ENCODE measurements at places on chromosomes 1 and 21.

DNA sequence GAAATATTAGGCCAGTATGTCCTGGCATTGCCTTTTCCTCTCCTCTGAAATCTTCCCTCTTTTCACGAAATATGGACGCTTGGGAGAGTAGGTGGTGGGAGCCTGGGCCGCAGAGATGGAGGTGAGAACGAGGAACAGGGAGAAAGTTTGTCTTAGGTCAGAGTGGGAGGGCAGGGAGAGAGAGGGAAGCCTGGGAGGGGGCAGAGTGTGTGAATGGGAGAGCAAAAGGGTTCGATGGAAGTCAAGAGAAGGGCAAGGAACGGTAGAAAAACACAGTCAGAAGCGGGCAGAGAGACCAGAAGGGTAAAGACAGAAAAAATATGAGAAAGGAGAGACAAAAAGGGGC is 1.2 kb downstream of the TRABD2B start:
- DNase-seq = no peak

DNA sequence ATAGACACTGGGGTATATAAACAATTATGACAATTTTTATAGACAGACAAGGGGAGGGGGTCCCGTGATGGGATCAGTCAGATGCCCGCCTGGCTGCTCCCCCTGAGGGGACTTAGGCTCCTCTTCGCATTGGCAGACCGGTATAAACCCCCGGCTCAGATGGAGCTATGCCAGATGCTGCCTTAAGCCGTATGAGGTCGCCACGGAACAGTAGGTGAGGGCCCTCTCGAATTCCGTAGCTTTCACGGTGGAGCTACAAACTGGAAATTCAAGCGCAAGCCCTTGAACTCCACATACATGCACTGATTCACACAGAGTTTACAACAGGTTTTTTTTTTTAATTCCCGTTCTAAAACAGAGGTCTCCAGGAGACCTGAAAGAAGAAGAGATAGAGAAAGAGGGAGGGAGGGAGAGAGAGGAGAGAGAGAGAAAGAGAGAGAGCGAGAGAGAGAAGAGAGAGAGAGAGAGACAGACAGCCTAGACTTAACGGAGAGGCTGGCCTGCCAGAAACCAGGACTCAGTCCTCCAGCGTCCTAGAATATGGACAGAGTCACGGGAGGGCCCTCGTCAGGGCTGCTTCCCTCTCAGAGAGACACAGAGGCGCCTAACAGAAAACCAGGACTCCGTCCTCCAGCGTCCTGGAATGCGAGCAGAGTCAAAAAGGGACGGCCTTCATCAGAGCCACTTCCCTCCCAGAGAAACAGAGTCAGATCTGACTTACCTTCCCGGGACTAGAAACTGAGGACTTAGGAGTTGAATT is 24.4 kb upstream of the TMEM54 start:
- DNase-seq = no peak

DNA sequence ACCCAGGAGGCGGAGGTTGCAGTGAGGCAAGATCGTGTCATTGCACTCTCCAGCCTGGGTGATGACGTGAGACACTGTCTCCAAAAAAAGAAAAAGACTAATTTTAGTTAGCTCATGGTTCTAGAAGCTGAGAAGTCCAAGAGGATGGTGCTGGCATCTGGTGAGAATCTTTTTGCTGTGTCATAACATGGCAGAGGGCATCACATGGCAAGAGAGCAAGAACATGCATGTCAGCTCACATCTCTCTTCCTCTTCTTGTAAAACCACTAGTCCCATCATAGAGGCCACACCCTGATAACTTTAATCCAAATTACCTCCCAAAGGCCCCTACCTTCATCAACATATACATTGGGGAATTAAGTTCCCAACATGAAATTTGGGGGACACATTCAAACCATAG is 13.8 kb upstream of the CNN3 start:
- DNase-seq = no peak

- DNase-seq = peak; percentile 79
These were observed 326.5 kb upstream of the SGIP1 start for GRCh38 chr1:66207484-66207883.

- no peak for DNase-seq
These were observed 493.7 kb upstream of the PLXNA2 start for GRCh38 chr1:208737922-208738321.

DNA sequence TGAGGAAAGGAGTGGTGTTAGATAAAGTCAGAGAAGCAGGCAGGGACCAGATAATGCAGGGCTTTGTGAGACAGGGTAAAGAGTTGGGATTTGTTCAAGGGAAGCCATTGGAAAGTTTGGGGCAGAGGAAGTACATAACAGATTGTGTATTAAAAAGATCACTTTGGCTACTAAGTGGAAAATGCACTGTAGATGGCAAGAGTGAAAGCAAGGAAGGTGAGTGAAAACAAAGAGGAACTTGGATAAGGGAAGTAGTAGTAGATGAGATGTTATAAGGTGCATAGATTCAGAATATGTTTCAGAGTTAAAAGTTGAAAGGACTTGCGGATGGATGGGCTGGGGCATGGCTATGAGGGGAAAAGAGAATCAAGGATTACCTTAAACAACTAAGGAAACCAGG is 17.4 kb downstream of the MRPL39 start:
- no peak for DNase-seq

- peak; percentile 98 for DNase-seq
These were observed at the start of gene PACC1 for GRCh38 chr1:212414328-212415106. Gene PACC1, minus strand, starts transcription at chr1:212414886. Its CDS starts 129 bp downstream, at chr1:212414757.

DNA sequence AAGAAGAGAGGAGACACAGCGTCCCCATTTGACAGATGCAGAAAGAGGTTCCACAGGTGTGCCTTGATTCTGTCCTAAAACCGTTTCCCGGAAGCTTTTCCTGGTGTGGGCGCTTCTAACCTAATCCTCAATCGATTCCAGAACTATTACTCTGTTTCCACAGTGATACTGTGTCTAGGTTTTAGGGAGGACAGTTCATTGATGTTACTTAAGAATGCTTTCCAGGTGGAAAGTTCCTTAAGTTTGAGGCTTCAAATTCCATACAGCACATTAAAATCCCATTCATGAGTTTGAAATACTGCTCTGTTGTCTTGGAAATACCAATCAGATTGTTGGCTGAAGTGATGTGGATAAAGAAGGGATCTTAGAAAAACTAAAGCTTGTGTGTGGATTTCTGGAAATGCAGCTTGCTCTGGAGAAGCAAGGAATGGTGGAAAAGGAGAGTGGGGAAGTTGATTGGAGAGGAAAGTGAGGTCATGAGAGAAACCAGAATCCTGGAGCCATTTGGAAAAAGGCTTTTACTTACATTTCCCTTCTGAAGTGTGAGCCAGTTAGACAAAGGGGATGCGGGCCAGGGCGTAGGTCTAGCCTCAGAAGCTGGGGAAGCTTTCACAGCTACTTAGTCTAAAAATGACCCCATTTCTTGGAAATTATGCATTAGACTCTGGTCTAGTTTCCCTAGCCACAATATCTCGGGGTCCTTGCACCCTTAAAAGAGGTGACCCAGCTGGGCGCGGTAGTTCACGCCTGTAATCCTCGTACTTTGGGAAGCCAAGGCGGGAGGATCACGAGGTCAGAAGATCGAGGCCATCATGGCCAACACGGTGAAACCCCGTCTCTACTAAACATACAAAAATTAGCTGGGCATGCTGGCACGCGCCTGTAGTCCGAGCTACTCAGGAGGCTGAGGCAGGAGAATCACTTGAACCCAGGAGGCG is 6.7 kb downstream of the ELF3 start:
- no peak for DNase-seq

DNA sequence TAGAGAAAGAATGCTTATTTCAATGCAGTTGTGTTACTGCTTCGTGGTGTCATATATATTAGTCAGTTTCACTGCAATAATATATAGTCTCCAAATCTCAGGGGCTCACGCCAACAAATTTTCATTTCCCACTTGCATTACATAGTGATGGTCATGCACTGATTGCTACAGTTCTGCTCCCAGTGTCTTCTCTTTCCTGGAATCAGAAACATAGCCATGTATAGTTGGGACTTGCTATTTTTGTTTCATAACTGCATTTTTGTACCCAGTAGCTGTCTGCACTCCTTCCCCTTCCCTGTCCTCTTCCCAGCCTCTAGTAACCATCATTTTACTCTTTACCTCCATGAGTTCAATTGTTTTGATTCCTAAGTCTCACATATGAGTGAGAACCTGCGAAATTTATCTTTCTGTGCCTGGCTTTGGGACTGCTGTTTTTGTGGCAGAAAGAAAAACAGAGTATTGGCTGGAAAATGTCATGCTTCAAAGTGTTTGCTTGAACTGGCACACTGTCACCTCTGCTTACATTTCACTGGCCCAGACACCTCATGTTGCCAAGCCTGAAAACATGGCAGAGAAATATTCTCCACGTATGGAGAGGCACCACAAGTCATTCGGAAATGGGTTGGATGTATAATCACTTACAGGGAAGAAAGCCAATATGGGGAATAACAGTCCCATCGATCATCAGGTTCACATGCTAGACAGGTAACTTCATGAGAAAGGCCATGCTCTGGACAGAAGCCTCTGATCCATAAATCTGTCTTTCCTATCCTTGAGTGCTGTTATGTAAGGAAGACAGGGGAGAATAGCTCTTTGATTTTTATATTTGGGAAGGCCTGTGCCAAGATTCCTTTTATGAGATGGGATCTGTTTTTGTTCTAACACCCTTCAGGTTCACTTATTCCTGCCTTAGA is 60.4 kb upstream of the BACH1 start:
- DNase-seq = peak; percentile 22

DNA sequence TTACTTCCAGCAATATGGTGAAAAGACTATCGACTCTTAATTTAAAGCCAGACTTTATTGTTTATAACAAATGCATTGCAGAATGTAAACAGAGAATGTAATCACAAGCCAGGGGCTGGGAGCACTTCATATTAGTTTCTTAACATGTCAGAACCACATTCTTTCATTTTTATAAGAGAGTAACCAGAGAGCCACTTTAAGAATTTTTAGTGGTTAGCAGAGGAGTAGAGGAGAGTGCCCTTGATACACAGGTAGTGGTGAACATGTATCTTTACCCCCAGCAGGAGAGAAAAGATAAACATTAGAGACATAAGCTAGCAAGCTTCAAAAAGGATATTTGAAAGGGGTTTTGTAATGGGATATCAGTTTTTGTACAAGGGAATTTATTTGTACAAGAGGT is 11.1 kb downstream of the AMY2B start:
- DNase-seq = no peak

DNA sequence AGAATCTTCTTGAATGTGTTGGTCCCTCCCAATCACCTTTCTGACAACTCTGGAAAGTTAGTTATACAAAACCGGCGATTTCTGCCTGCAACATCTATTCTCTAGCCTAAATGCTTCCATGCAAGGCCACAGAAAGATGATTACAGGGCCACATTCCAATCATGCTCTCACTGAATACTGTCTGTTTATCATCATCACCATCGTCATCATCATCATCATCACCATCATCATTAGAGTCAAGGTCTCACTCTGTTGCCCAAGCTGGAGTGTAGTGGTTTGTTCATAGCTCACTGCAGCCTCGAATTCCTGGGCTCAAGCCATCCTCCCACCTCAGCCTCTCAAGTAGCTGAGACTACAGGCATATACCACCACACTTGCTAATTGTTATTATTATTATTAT is 521.2 kb upstream of the DAB1 start:
- no peak for DNase-seq

- DNase-seq = no peak
These were observed 10.7 kb upstream of the HNRNPU start for GRCh38 chr1:244874974-244875579.

DNA sequence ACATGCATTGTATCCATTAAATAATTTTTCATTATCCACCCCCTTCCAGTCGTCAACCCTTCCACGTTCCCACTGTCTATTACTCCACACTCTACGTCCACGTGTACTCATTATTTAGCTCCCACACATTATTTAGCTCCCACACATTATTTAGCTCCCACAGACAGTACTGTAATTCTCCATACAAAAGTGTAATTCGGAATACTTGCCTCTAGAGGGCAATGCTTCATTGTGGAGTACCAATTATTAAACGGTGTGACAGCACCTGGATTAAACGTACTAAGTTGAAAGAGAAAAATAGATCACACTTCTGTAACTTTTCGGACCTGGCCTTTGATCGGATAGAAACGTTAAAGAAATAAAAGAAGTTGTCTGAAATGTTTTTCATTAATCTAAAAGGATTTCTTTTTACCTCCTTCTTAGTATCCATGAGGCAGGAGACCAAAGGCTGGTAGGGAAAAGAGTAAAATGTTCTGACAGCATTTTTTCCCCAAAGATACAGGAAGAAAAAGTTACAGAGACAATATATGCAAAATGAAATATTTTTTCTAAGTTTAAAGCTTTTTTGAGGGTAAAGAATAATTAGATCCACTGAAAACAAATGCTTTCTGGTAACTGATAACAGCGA is 99.2 kb downstream of the LHX8 start:
- DNase-seq = peak; percentile 14

GRCh38 chr1:202987922-202988583 is 19.1 kb upstream of the TMEM183A start:
- no peak for DNase-seq

DNA sequence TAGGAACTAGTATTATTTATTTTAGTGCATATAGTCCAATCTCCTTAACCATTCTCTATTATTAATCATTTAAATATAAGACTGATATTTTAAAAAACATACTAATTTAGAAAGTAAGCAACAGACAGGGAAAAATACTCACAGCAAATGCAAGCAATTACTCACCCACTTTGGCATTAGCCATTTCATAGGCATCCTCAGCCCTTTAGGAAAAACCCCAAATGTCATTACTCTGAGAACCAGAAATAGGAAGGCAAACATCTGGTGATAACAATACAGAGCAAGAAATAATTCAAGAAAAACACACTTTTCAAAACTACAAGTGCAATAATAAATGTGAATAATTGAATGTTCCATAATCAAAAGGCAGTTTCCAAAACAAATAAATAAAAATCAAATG is 545.1 kb downstream of the PLPP3 start:
- peak; percentile 68 for DNase-seq

DNA sequence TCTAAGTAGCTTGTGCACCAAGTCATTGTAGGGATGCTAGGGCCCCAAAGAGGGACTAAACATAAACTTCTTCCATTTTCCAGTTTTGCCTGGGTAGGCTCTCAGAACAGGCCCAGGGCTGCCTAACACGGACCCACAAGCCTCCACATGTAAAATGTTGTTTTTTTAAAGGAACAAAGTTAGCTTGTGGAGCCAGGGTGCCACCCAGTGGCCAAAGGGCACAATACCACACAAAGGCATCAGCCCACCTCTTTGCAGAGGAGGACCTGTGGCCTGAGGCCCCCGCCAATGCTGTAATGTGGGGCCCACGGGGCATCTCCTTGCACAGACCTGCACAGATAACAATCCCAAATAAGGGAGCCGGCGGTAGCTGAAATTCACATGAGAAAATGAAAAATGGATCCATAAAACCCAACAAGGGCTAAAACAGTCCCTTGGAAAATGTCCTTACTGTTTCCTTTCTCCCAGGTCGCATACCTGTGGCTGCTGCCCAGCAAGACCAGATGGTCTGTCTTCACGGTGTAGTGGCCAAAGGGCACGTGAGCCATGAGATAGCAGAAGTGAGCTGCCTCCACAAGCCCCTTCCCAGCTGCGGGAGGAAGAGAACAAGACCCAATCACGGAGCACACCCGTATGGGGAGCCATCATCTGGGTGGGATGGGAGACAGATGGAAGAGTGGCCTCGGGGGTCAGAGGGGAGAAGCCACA is 23.8 kb downstream of the SEC16B start:
- DNase-seq = peak; percentile 81

- DNase-seq = no peak
These were observed 59.4 kb upstream of the B3GALT5 start for GRCh38 chr21:39553331-39553730.

- no peak for DNase-seq
These were observed 320.2 kb downstream of the BARHL2 start for GRCh38 chr1:90396917-90397316.

- DNase-seq = peak; percentile 46
These were observed 24.1 kb upstream of the RNF19B start for GRCh38 chr1:32988665-32989064.

- DNase-seq = no peak
These were observed 209.5 kb downstream of the APP start for GRCh38 chr21:25961042-25961441.

All from GM03348 (cell line).